ENCODE measurements at places on chromosomes 13 and 19.

DNA sequence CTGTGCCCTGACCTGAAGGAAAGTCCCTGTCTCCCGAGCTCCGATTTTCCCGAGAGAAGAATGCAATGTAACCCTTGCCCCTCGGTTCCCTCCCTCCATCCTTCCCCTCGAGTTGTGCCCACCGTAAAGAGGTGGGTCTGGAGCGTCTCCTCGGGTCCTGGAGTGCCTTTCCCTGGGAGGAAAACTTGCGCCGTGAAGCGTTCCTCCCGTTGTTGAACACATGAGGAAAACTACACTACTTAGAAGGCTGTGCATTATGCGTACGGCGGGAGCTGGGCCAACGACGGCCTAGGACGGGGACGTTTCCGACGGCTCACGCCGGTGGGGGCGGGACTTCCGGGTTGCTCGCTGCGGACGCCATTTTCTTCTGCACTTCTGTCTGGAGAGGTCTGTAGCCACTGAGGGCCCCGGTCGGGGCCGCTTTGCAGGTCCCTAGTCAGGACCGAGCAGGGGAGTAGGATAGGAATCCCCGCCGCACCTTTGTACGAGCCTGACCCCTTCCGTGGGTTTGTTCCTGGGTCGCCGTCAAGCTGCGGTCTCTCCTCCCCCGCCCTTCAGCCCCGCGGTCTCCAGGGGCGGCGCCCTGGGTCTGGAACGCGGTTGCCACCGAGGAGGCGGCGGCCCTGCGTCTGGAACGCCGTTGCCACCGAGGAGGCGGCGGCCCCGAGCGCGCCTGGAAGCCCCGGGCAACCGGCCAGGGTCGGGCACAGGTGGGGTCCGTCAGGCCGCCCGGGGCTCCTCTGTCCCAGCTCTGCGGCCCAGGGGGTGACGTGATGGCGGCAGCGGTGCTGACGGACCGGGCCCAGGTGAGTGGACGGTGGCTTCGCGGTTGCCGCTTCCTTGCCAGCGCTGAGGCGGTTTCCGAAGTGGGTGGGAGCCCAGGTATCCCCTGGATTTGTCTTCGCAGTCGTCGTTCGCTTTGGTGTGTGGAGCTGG lies at the start of gene ZNF264:
TSS of gene ZNF264 (plus strand) at position 360 of the 936 bp plus-strand sequence. CDS start at position 774, 414 bp downstream.
- DNase-seq = peak; percentile 81

DNA sequence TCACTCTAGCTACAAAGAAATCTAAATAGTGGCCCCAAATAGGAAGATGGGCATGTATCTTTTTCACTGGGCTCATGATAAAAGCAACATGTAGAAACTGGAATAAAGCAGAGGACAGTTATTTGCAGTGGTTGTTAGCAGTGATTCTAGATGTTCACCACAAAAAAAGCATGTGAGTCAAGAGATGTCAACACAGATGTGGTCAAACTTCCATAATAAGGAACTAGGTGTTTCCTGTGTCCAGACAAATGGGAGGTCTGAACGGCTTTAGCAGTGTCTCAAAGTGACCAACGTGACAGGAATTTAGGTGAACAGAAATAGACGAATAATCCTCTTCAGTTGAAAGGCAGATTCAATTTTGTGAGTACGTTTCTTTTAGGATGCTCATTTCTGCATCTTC lies 162.7 kb downstream of the TBC1D4 start:
- no peak for DNase-seq

DNA sequence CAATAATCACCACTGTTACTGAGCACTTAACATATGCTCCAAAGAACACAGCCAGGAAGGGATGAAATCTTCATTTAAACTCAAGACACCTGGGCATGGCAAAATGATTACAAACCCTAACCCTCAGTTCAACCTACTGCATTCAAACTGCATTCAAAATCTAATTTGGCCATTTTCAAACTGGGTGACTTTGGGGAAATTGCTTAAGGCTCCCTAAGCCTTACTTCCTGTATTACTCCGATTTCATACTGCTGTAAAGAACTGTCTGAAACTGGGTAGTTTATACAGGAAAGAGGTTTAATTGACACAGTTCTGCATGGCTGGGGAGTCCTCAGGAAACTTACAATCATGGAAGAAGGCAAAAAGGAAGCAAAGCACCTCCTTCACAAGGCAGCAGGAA lies 50.4 kb downstream of the CBY2 start:
- DNase-seq = no peak

GRCh38 chr13:113753171-113753570 lies 5.9 kb upstream of the TMEM255B start:
- DNase-seq = no peak

DNA sequence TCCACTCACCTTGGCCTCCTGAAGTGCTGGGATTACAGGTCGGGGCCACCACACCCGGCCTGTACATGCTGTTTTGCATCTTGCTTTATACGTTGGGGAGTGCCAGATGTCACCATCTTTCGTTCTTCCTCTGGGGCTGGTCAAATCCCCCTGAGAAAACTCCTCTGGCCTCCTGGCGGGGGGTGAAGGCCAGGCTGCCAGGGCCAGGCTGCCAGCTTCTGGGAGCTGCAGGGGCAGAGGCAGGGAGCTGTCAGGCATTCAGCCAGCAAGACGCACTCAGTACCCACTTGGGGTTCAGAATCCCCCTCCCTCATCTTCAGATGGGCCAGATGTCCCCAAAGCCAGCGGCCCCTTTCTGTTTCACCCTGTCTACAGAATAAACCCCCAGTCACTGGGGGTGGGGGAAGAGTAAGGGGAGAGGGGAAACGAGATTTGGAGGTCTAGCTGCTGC lies 16.1 kb downstream of the ZSWIM9 start:
- no peak for DNase-seq

- DNase-seq = no peak
Measured at GRCh38 chr13:102487330-102487729, 85.5 kb upstream of the FGF14 start.

DNA sequence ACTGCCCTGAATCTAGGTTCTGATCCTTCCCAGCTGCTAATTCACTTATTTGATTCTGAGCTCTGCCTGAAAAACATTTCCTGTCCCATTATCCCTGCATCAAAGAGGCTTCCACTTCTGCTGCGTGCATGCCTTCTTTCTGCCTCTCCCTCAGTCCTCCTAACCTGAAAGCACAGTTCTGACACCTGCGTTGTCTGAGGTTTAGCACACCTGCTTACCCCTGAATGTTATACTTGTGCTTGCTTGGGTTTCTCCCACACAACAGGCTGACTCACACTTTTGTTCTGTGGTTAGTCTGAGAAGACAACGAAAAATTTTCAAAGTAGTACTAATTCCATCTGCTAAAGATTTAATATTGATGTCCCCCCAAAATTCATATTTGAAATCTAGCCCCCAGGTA lies 3.1 kb upstream of the SOHLH2 start:
- no peak for DNase-seq

- DNase-seq = no peak
Measured at GRCh38 chr13:103878891-103879605, 812.8 kb upstream of the SLC10A2 start.
